Activated T-helper 2 cell treated with anti-CD3 and anti-CD28 coated beads, Interferon-gamma antibody, Interleukin-2, Interleukin-4, amounts not matched to agents 10 μg/mL and 5 μg/mL and 100 μg/mL, durations not matched to agents 14 hours and 24 hours and 36 hours (primary cell): ENCODE measurements at places on chromosomes 1 and 21. TPM values are rescaled to one million over a fixed set of nuclear protein-coding genes. Genes with fewer than 3 reads are reported as not detected.

Gene AGT
- total RNA-seq: not detected in 2 replicates

Gene DCST1
- 0.11 TPM in 1 of 2 replicates, not detected in the other for total RNA-seq

Gene NCAM2
- 0.23 TPM in 1 of 2 replicates, not detected in the other for total RNA-seq

Gene CD34
- total RNA-seq: not detected in 2 replicates

Gene PIGR
- not detected in 2 replicates for total RNA-seq

Gene CHRM3
- total RNA-seq: 0.07 TPM in 1 of 2 replicates, not detected in the other

- no peak overlapping the region for H3K27ac ChIP-seq
- no peak overlapping the region for H3K4me3 ChIP-seq
- no peaks in the 10 kb centered on the region for H3K36me3 ChIP-seq
- DNase-seq: no peak
These were observed 1418.5 kb downstream of the PLA2G4A start for GRCh38 chr1:188247255-188247654.

- no peaks in the 10 kb centered on the region for H3K36me3 ChIP-seq
- peaks cover 10% of the 10 kb centered on the region for H3K4me1 ChIP-seq
- no peak for DNase-seq
These were observed 285.4 kb upstream of the USP25 start for GRCh38 chr21:15444118-15444960.

DNA sequence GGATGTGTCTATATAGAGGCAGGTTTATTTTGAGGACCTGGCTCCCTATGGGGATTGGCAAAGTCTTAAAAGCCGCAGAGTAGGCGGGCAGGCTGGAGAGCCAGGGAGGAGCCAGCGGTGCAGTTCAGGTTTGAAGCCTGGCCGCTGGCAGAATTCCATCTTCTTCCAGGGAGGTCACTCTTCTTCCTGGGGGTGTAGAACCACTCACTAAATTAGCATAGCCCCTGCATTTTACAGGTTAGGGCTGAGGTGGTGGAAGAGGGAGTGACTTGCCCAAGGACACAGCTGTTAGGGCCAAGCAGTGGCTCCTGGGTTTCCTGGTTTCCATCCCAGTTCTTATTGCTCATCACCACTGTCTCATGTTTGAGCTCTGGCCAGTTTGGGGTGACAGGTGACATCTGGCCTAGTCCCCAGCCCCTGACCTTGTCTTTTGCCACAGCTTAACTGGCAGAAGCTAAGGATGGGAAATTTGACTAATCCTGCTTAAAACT lies 1.4 kb downstream of the PINK1 start:
- H3K36me3 ChIP-seq: no peaks in the 10 kb centered on the region
- H3K4me1 ChIP-seq: peaks cover 6% of the 10 kb centered on the region
- H3K27ac ChIP-seq: no peak overlapping the region
- H3K27me3 ChIP-seq: no peaks in the 10 kb centered on the region
- peak overlapping the region; percentile 80 for H3K4me3 ChIP-seq

DNA sequence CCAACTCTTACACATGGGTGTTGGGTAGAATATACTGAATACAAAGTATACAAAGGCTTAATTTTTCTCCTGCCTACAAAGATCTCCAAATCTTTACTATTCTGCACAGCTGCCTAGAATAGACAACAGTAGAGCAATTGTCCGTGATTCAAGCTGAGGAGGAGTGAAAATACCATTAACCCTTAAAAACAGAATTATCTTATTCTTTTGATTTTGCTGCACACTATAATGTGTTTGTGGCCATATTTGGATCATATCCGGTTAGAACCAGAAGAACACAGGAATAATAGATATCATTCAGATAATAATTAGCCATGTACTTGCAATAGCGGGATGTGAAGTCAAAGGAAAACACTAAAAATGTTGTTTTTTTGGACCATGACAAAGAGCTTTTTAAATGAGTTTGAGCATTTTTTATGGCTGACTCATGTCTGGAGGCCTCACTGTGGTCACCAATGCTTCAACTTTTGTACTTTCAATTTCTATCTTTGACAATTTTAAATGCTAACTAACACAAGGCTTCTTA lies 197.6 kb upstream of the FOXD3 start:
- no peak overlapping the region for H3K27ac ChIP-seq
- H3K4me1 ChIP-seq: peaks cover 14% of the 10 kb centered on the region
- no peaks in the 10 kb centered on the region for H3K36me3 ChIP-seq
- no peak overlapping the region for H3K4me3 ChIP-seq
- H3K27me3 ChIP-seq: peaks cover 12% of the 10 kb centered on the region
- DNase-seq: no peak

- H3K4me1 ChIP-seq: peaks cover 5% of the 10 kb centered on the region
- DNase-seq: no peak
- H3K27me3 ChIP-seq: no peaks in the 10 kb centered on the region
These were observed 25.5 kb upstream of the MRPS6 start for GRCh38 chr21:34047835-34048234.

- H3K27ac ChIP-seq: no peak overlapping the region
- DNase-seq: no peak
- H3K36me3 ChIP-seq: no peaks in the 10 kb centered on the region
- H3K4me1 ChIP-seq: no peaks in the 10 kb centered on the region
- H3K27me3 ChIP-seq: peaks cover 1% of the 10 kb centered on the region
These were observed 7.1 kb upstream of the MAP1LC3C start for GRCh38 chr1:242005866-242006535.

DNA sequence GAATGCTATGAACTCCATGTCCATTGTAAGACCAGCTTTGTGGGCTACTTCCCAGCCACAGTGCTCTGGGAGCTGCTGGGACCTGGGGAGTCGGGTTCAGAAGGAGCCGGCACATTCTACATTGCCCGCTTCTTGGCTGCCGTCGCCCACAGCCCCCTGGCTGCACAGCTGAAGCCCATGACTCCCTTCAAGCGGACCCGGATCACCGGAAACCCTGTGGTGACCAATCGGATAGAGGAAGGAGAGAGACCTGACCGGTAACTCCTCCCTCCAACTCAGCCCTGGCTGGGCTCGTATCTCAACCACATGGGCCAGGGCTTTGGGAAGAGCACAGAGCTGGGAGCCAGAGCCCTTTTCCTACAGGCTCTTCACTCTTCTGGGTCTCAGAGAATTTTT lies 15.4 kb downstream of the MOV10 start:
- no peak overlapping the region for H3K4me3 ChIP-seq
- no peaks in the 10 kb centered on the region for H3K27me3 ChIP-seq
- peaks cover 3% of the 10 kb centered on the region for H3K4me1 ChIP-seq
- DNase-seq: no peak
- no peak overlapping the region for H3K27ac ChIP-seq
- peaks cover 32% of the 10 kb centered on the region for H3K36me3 ChIP-seq

GRCh38 chr1:221268295-221268694 lies 389.1 kb downstream of the HLX start:
- no peak for DNase-seq
- no peak overlapping the region for H3K4me3 ChIP-seq
- H3K27ac ChIP-seq: no peak overlapping the region
- H3K4me1 ChIP-seq: no peaks in the 10 kb centered on the region
- no peaks in the 10 kb centered on the region for H3K27me3 ChIP-seq

- H3K36me3 ChIP-seq: no peaks in the 10 kb centered on the region
- H3K27me3 ChIP-seq: no peaks in the 10 kb centered on the region
- no peak overlapping the region for H3K4me3 ChIP-seq
- no peak for DNase-seq
These were observed 59.6 kb downstream of the PRRX1 start for GRCh38 chr1:170723518-170723917.

GRCh38 chr1:107865627-107866026 lies 99.4 kb downstream of the VAV3 start:
- H3K36me3 ChIP-seq: peaks cover 6% of the 10 kb centered on the region
- H3K4me3 ChIP-seq: no peak overlapping the region
- peaks cover 21% of the 10 kb centered on the region for H3K4me1 ChIP-seq
- no peaks in the 10 kb centered on the region for H3K27me3 ChIP-seq

DNA sequence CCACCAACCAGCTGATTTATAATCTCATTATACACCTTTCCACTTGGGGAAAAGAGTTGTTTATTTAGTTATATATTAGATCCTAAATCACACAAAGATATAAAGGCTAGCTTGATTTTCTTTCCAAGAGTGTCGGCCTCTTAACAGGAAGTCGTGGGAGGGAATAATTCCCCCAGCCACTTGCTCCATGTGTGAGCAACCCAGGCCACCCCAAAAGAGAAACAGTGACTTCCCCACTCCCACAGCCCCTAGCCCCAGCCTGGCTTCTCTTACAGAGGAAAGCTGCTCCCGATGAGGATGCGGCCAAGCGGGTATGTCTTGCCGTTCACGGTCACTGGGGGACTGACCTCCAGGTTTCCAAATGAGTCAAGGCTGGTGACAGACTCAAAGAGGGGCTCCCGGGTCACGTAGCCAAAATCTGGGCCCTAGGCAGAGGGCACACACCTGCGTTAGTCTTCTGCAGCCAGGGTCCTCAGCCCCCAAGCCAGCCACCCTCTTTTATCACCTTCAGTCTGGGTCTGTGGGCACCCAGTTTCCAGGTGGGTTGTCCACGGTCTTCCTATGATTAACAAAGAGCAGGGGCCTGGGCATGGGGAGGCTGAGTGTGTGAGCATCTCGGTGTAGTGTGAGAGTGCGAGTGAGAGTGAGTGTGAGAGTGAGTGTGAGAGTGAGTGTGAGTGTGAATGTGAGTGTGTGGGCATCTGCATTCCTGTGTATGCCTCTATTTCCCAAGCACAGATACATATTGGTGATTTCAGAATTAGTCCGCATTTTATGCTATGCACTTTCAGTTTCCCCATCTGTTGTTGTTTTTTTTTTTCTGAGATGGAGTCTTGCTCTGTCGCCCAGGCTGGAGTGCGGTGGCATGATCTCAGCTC lies 25.4 kb upstream of the SDHB start:
- peaks cover 1% of the 10 kb centered on the region for H3K4me1 ChIP-seq
- H3K27me3 ChIP-seq: no peaks in the 10 kb centered on the region
- H3K27ac ChIP-seq: no peak overlapping the region
- H3K4me3 ChIP-seq: no peak overlapping the region
- no peaks in the 10 kb centered on the region for H3K36me3 ChIP-seq
- DNase-seq: no peak

GRCh38 chr1:5888606-5889211 lies 103.5 kb downstream of the NPHP4 start:
- H3K27me3 ChIP-seq: no peaks in the 10 kb centered on the region
- H3K4me3 ChIP-seq: no peak overlapping the region
- H3K36me3 ChIP-seq: no peaks in the 10 kb centered on the region
- no peak overlapping the region for H3K27ac ChIP-seq
- H3K4me1 ChIP-seq: no peaks in the 10 kb centered on the region

- no peak for DNase-seq
- no peak overlapping the region for H3K27ac ChIP-seq
- no peaks in the 10 kb centered on the region for H3K36me3 ChIP-seq
- H3K27me3 ChIP-seq: no peaks in the 10 kb centered on the region
These were observed 714.1 kb upstream of the ADAMTS5 start for GRCh38 chr21:27681038-27681437.

DNA sequence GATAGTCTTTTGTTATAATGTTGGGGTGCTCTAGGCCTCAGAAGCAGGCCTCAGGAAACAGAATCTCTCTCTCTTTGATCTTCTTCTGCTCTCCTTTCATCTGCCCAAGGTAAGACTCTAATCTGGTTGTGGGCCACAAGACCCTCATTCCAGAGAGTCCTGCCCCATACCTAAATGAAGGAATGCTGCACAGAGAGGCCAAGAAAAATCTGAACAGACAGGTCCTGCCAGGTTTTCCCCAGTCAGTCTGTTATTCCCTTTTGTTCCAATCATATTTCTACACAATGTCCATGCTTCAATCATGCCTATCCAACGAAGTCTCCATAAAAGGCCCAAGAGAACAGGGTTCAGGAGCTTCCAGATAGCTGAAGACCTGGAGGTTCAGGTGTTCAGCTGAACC lies 7.0 kb upstream of the CFAP45 start:
- no peaks in the 10 kb centered on the region for H3K36me3 ChIP-seq
- no peak for DNase-seq
- no peaks in the 10 kb centered on the region for H3K27me3 ChIP-seq
- peaks cover 25% of the 10 kb centered on the region for H3K4me1 ChIP-seq

- H3K4me1 ChIP-seq: peaks cover 41% of the 10 kb centered on the region
- no peak overlapping the region for H3K4me3 ChIP-seq
- no peak overlapping the region for H3K27ac ChIP-seq
These were observed 459.2 kb upstream of the RUNX1 start for GRCh38 chr21:35508139-35508888.

- peaks cover 58% of the 10 kb centered on the region for H3K4me1 ChIP-seq
- peak overlapping the region; percentile 98 for H3K4me3 ChIP-seq
- H3K27ac ChIP-seq: peak overlapping the region; percentile 90
These were observed 2.6 kb downstream of the KCNA3 start for GRCh38 chr1:110672001-110672752.

GRCh38 chr1:26541816-26542711 lies 12.5 kb downstream of the RPS6KA1 start:
- no peaks in the 10 kb centered on the region for H3K27me3 ChIP-seq
- peaks cover 40% of the 10 kb centered on the region for H3K36me3 ChIP-seq
- H3K27ac ChIP-seq: peak overlapping the region; percentile 97

GRCh38 chr1:36349241-36349671 lies 25.8 kb upstream of the EVA1B start:
- DNase-seq: no peak
- peaks cover 10% of the 10 kb centered on the region for H3K4me1 ChIP-seq

GRCh38 chr1:1349256-1350012 lies at the start of gene DVL1:
DVL1 (minus strand) TSS chr1:1349418; CDS start chr1:1349065, 353 bp downstream.
- peak within 1 kb of the TSS; percentile 77 for H3K4me3 ChIP-seq
- H3K27ac ChIP-seq: peak within 1 kb of the TSS; percentile 28
- peak; percentile 62 for DNase-seq
- no peaks in the 10 kb centered on the region for H3K36me3 ChIP-seq
- H3K4me1 ChIP-seq: peaks cover 5% of the 10 kb centered on the region

DNA sequence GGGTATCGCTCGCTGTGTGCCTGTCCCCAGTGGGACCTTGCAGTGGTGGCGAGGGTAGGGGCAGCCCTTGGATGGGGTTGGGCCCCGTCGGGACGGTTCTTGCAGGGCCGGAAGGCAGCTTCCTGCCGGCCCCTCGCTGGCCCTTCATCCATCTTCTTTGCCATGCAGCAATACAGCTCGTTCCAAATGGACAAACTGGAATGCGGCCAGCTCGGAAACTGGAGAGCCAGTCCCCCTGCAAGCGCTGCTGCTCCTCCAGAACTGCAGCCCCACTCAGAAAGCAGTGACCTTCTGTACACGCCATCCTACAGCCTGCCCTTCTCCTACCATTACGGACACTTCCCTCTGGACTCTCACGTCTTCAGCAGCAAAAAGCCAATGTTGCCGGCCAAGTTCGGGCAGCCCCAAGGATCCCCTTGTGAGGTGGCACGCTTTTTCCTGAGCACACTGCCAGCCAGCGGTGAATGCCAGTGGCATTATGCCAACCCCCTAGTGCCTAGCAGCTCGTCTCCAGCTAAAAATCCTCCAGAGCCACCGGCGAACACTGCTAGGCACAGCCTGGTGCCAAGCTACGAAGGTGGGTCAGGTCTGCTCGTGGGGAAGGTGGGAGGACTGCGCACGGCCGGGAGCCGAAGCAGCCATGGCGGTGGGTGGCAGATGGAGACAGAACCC lies 45.8 kb downstream of the SIM2 start:
- H3K36me3 ChIP-seq: no peaks in the 10 kb centered on the region
- no peak overlapping the region for H3K4me3 ChIP-seq
- DNase-seq: no peak
